T1000 (cell line): ENCODE measurements at places on chromosomes 12 and 14.

DNA sequence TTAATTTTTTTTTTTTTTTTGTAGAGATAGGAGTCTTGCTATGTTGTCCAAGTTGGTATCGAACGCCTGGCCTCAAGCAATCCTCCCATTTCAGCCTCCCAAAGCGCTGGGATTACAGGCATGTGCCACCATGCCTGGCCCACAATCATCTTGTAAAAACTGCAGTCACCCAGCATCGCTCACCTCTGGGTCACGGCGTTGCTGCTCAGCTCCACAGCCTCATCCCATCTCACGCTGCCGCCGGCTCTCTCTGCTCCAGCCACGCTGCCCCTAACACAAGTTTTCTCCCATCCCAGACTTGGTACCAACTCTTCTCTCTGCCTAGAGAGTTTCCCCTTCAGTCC, 69.2 kb downstream of the MAP1LC3B2 start:
- no peak for DNase-seq

DNA sequence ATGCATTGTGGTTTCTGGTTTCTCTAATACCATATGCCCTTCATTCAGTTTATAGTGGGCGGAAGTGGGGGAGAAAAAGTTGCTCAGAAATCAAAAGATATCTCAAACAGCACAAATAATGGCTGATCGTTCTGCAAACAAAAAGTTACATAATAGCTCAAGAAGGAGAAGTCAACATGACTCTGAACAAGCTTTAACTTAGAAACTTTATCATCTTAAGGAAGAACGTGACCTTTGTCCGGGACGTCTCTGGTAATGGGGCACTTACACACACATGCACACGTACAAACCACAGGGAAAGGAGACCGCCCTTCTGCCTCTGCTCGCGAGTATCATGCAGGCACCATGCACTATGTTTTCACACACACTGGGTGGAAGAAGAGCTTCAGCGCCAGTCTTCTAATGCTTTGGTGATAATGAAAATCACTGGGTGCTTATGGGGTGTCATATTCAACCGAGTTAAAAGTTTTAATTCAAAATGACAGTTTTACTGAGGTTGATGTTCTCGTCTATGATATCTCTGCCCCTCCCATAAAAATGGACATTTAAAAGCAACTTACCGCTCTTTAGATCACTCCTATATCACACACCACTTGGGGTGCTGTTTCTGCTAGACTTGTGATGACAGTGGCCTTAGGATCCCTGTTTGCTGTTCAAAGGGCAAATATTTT, 4.7 kb downstream of the FOS start:
- no peak for DNase-seq

- peak; percentile 15 for DNase-seq
Measured at GRCh38 chr12:96237465-96238077, 43.4 kb downstream of the ELK3 start.

DNA sequence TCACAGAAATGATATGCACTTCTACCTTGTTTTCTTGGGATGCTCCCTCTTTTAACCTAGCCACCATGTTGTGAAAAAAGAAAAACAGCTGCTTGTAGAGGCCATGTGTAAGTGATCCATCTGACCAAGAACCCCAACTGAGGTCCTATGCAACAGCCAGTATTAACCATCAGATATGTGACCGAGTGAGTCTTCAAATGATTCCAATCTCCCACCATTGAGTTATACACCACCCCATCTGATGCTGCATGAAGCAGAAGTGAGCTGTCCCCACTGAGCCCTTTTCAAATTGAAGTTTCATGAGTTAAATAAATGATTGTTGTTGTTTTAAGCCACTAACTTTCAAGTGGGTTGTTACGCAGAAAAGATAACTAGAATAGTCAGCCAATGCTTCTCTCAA, 20.6 kb upstream of the USP15 start:
- no peak for DNase-seq

DNA sequence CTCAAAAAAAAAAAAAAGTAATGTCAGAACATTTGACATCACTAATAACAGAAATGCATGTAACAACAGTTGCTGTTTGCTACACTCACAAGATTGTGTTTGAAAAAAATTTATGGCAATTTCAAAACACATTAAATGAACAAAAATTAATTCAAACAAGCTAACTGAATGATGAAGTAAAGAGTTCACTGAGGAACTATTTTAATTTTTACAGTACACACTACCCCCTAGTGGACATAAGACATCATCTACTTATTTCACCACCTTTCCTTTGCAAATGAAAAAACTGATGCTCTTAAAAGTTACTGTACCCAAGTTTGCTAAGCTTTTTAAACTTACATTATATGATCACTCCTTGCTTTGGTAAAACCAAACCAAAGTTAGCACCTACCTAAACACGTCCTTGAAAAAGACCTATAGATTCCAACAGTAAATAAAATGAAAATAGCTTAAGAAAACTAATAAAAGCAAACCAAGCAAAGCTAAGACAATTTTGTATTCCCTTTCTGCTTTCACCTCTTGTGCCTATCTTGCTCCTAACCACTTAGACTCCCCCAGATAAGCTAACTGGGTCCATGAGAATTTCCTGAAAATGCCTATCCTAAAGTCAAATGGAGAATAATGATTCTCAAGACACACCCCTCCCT, 22.2 kb downstream of the UBE2N start:
- DNase-seq: no peak
